ENCODE measurements at places on chromosomes 4 and X.

DNA sequence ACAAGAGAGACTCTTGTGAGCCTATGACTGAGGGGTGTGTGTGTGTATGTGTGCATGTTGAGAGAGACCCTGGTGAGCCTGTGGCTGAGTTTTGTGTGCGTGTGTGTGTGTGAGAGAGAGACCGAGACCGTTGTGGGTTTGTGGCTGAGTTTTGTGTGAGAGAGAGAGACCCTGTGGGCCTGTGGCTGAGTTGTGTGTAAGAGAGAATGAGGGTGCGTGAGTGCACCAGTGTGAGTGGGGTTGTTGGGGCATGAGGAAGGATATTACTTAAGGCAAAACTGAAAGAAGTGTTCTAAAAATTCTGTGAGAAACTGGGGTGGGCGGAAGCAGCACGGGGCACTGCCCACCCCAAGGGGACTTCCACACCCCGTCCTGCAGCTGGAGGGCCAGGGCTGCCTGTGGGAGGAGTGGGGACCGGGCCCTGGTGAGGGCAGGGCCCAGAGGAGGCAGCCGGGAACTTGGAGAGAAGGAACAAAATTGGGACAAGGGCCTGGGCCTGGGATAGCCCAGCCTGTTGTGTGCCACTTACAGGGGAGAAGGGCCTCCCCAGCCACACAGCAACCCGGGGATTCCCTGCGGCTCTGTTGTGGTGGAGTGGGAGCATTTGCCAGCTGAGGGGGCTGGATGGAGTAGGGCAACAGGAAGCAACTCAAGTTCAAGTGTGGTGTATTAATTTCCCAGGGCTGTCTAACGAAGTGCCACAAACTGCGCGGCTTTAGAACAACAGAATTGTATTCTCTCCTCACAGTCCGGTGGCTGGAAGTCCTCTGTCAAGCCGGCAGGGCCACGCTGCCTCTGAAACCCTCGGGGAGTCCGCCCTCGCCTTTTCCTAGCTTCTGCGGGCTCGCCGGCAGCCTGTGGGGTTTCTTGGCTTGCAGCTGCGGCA, 22.1 kb downstream of the TMEM131L start:
- no peak for DNase-seq

DNA sequence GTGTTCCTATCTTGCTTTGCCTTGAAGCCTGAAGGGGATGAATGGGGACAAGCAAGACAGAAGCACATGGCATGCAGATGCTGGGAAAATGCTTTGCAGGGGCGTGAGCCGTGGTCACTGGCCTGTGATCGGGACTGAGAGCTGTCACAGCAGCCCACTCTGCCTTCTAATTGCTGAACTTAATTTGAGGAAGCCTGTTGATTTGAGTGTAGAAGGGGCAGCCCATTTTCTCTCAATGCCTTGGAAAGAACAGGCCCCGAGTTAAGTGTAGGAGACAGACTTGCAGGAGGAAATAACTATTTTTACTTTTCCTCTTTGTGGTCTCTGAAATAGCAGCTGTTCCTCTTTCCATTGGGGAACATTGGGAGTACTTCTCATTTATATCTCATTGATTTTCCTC, 26.1 kb upstream of the TBC1D1 start:
- DNase-seq = peak; percentile 88

DNA sequence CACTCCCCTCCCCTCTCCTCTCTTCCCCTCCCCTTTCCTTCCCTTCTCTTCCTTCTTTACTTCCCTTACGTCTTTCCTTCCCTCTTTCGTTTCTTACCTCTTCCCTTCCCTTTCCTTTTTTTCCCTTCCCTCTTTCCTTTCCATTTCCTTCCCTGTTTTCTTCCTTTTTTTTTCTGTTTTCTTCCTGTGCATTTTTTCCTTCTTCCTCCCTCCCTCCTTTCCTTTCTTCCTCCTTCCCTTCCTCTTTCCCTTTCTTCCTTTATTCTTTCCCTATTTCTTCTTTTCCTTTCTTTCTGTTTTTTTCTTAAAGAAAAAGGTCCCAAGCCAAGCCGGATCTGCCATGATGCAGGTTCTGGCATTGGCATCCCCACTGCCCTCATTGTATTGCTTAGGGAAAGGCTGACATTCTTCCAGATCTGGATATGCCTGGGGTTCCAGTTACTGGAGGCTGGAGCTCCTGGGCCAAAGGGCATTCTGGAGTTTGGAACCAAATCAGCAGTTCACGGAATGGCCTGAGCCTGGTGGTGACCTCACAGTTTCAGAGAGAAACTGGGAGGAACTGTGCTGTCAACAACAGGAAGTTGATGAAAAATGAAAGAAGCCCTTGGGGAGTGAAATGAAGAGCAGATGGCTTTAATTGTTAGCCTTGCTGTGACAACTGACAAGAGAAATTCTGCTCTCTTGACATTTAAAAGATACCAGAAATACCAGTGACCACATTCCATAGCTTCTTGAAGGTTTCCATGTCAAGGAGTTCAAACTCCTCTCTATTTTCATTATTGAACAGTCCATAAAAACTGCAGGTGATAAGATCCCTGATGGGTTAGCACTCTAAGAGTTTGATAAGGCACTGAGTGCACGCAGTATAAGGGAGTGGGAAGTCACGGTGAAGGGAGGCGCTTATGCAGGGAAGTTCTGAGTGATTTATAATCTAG, 622.1 kb downstream of the SPRY1 start:
- peak; percentile 12 for DNase-seq

- no peak for DNase-seq
These were observed 66.0 kb downstream of the GLRB start for GRCh38 chr4:157141976-157142375.

DNA sequence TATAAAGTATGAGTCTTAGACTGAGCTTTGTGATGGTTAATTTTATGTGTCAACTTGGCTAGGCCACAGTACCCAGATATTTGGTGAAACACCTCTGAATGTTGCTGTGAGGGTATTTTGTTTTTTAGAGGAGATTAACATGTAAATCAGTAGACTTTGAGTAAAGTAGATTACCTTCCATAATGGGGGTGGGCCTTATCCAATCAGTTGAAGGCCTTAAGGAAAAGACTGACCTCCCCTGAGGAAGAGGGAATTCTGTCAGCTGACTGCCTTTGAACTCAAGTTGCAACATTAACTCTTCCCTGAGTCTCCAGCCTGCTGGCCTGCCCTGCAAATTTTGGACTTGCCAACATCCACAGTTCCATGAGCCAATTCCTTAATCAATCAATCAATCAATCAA, 66.0 kb downstream of the PLAC1 start:
- DNase-seq = no peak

- no peak for DNase-seq
These were observed 665.5 kb downstream of the TLL1 start for GRCh38 chr4:166538491-166539005.

- DNase-seq = no peak
These were observed 61.8 kb upstream of the CITED1 start for GRCh38 chrX:72367516-72367915.

GRCh38 chr4:100240008-100240407, 49.7 kb upstream of the DDIT4L start:
- peak; percentile 63 for DNase-seq

DNA sequence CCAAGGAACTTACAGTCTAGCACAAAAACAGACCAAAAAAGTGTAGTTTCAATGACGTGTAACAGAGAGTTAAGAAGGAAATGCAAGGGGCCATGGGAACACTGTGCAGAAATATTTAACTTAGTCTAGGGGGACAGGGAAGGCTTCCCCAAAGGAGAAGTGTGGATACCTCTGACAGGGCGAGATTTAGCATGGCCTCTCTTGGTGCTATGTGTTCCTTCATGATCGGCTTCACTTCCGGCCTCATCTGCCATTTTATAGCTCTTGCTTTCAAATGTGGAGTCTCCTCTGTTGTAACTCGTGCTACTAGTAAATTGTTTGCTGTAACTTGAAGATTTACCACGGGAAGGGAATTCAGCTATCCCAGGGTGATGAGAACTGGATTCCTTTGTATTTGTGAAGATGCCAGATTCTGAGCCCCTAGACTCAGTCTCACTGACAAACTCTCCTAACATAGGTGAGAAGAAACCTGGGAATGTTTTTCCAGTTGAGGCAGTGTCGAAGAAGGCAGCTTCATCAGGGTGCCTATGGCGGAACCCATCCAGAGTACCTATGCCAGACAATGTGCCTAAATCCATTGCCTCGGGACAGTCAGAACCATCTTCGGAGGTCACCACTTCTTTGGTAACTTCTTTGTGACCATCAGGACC, 5.0 kb downstream of the FGA start:
- DNase-seq = no peak

GRCh38 chr4:128848461-128848860, 39.0 kb downstream of the JADE1 start:
- DNase-seq = no peak

DNA sequence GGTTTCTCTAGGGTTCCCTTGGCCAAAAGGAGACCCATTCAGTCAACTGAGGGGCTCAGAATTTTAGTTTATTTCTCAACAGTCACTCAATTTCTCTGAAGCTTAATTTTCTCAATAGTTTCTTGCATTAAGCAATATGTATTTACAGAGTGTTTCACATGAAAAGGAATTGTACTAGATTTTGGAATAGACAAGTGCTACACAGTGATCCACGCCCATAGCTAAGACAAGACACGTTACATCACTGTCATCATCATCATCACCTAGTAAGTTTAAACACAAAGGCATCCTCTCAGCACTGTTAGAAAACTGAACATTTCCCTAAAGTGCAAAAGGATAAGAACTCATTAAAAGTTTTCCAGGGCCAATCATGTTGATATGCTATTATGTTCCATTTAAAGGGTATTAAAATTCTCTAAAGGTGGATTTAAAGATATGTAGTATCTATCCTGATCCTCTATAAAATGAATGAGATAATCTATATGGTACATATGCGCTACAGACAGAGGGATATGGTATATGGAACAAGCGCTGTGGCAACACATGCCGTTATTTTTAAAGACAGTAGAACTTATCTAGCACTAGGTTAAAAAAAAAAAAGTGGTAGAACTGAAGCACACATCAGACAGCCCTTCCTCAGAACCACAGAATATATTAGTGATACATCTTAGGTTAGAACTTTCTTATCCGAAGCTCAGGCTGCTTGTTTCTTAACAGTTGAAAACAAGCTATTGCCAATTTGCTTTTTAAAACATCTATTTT, 12.1 kb downstream of the PPA2 start:
- DNase-seq = peak; percentile 20

GRCh38 chr4:124433044-124433443, 279.5 kb downstream of the ANKRD50 start:
- DNase-seq = no peak

DNA sequence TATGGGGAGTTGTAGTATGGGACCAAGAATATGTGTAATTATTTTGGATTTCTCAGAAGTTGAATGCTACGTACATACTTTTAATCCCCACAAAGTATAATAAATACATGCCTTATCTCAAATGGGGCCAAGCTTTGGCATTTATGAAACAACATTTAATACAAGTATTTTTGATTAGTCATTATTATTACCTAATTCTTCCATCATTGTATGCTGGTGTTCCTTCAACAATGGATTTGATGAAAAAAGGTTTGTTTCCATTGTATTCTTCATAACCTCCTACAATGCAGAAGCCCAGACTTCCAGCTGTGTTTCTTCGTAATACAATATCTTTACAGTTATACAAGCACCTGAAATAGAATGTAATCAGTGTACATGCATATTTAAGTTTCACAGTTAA, 83.8 kb downstream of the FIP1L1 start:
- no peak for DNase-seq

GRCh38 chr4:172547724-172548123, 620.9 kb upstream of the GALNT7 start:
- DNase-seq = no peak

- no peak for DNase-seq
These were observed 24.4 kb downstream of the TNIP3 start for GRCh38 chr4:121139533-121140222.

DNA sequence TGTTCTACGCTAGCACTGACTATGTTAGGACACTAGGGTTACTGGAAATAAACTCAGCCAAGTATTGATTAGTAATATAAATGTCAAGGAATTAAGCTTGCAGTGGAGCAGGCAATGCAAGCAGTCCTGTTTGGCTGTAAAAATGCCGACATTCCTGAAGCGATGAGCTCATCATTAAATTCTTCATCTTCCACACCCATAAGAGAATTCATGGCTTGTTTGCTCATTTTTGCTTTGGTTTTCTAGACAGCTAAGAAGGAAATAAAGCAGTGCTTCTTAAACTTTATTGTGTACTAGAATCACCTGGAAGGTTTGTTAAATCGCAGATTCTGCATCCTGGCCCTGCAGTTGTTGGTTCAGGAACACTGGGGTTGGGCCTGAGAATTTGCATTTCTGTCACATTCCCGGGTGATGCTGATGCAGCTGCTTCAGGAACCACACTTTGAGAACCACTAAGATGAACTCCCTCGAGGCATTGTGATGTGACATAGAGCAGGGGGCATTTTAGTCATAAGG, 17.8 kb downstream of the ANXA3 start:
- DNase-seq = no peak
